ENCODE measurements at places on chromosomes 4 and X. TPM values are rescaled to one million over a fixed set of nuclear protein-coding genes. Genes with fewer than 3 reads are reported as not detected.

- DNase-seq, result no peak
Observed at GRCh38 chr4:106355193-106355592, 13.4 kb downstream of the GIMD1 start.

Gene CSAG3
- 44.1 TPM for total RNA-seq

DNA sequence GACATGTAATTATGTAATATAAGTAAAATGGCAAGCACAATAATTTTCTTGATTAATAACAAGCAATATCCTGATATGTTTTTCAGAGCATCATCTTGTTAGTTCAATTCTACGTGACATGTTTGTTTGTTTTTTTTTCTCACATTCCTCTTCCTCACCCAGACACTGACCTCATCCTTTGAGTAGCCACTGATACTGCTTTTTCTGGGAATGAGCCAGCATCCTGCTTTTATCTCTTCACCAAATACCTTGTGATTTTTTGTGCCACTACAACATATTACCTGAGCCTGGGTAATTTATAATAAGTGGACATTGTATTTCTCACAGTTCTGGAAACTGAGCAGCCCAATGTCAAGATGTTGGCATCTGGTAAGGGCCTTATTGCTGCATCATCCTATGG lies 484.0 kb downstream of the NAF1 start:
- no peak for DNase-seq

DNA sequence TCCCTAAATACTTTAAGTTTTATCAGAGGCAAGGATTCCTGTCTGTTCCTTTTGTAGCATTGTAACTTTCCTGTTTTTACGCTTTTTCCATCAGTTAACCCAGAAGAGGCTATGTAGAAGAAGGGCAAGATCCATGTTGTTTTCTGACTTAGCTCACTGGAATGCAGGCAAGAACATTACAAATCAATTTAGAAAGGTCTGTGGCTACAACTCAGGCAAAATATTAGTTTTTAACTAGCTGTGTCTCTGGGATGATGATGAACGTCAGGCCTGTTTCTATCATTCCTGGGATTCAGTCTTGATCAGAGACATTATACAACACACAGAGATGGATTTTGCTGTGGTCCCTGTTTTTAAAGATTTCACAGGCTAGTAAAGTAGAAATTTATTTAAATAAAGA lies 813.0 kb upstream of the POU3F4 start:
- DNase-seq, result no peak

- DNase-seq, result no peak
Observed at GRCh38 chr4:185730849-185731608, 81.0 kb downstream of the SORBS2 start.

GRCh38 chr4:1222938-1223690 lies 25.8 kb downstream of the CTBP1 start:
- no peak for DNase-seq

GRCh38 chr4:130524057-130524456 lies 1428.1 kb downstream of the C4orf33 start:
- DNase-seq, result no peak

Gene AMTN
- total RNA-seq, result not detected

- no peak for DNase-seq
Observed at GRCh38 chr4:107743532-107743931, 23.5 kb upstream of the PAPSS1 start.

- no peak for DNase-seq
Observed at GRCh38 chr4:174437324-174437723, 85.0 kb downstream of the HPGD start.
